NCI-H2171 (cell line): ENCODE measurements at places on chromosomes 1 and 21.

GRCh38 chr1:58857680-58858673 lies 74.1 kb upstream of the JUN start:
- DNase-seq, result no peak

DNA sequence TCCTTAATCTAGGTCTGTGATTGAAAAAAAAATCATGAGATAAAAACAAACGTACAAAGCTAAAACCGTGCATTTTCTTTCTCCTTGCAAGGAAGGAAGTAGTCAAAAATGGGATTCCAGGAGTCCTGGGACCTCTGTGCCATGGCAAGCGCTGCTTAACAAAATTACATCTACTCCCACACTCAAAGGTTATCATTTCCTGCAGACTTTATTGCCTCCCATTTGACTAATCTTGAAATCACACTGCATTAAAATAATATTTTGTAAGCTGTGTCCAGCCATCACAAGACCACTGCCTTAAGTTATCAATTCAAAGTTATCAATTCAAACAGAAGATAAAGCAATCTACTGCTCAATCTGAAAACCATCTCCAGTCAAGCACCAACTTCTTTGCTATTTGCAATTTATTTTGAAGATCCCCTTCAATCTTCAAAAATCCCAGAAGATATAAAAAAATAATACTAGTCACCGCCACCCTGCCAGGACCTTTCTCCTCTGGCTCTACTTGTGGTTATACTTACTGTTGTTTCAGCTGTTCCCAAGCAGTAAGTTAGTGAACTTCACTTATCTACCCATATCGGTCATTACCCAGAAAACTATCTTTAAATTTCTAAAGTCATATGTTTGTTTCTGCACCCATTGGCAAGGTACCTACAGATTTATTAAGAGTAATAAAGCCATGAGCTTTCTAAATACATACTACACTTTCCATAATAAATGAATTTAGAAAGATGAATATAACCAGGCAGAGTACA lies 38.1 kb upstream of the RAP1GAP start:
- no peak for DNase-seq

DNA sequence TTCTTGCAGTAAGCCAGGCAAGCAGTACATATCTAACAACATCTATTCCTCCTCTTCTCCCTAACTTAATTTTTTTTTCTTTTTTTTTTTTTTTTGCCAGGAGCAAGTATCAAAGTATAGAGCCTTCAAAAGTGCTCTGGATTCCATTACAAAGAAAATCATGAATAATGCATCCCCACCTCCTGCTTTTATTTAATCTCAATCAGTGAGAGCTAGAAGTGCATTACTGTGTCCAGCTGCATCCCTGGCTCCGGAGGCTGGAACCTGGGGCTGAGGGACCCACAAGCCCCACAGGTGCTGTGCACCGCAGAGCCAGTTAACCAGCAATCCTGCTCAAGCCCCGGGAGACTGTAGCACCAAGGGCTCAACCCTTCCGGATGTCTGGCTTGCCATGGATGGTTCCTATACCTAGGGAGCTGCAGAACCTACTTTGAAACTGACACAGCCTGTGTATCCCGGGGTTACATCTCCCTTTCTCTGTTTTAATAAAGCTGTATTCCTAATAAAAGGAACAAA lies 455.9 kb upstream of the RUNX1 start:
- no peak for DNase-seq

GRCh38 chr1:178052650-178053461 lies 41.0 kb upstream of the RASAL2 start:
- no peak for DNase-seq

GRCh38 chr1:24860841-24861240 lies 69.2 kb downstream of the RUNX3 start:
- DNase-seq, result no peak

DNA sequence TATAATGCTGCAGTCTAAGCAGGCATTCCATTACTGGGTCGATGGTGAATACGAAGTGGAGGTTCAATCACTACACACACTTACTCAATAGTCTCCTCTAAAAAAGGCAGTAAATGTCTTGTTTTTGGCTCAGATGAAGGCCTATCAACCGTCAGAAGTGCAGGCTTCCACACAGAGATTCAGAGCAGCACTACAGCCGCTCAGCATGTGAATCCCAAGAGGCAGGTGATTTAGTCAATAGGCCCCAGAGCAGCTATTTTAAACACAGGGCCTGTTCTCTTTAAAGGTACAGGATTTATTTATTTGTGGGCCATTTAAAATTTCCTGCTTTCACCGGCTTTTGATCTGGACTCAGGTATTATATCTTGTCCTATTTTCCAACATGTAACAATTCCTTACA lies 293.7 kb downstream of the RGS7 start:
- no peak for DNase-seq

DNA sequence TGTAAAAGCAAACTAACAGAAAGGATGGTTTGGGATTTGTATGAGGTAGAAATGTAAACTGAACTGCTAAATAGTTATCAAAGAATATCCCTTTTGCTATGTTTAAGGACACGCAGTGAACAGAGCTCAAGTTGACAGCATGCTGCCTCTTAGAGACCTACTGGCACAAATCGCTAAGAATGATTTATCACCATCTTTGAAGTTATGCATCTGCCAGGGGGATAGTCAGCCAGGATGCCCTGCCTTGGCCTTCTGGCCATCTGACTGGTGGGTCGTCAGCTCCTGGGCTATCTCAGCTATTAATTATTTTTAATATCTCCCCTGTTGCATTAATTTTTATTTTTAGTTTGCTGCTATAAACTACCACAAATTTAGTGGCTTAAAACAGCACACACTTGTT lies 334.8 kb upstream of the KAZN start:
- DNase-seq, result no peak

DNA sequence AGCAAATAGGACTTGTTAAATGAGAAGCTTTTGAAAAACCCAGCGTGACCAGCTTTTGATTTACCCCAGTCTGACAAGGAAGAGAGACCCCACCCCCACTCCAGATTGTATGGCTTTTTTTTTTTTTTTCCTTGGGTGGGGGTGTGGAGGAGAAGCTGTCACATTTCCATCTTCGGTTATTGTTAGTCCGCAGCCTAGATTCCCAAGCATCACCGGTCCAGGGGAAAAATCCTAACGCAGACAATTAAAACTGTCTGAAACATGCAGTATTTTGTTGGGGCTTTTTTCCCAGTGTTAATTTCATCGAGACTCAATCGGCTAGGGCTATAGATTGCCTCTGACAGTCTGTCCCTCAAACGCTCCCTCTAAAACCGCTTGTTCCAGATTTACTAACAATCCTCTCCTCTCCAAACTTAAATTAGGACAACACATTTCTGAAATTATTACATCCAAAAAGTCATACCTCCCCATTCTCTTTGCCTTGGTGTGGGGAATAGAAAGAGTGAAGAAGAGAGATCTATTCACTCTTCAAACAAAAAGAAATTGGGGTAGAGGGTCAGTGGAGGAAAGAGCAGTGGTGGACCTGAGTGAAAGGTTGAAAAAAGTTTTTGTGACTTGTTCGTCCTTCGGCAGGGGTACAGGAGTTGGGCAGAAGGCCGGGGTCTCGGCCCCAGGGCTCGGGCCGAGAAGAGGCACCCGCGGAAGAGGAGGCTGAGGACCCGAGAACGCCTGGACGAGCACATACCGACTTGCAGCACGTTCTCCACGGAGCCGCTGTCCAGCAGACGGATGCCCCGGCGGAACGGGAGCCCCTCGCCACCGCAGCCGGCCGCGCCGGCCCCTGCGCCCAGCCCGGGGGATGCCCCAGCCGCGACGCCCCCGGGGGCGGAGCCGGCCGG lies 1.1 kb downstream of the ZSWIM5 start:
- peak; percentile 53 for DNase-seq

DNA sequence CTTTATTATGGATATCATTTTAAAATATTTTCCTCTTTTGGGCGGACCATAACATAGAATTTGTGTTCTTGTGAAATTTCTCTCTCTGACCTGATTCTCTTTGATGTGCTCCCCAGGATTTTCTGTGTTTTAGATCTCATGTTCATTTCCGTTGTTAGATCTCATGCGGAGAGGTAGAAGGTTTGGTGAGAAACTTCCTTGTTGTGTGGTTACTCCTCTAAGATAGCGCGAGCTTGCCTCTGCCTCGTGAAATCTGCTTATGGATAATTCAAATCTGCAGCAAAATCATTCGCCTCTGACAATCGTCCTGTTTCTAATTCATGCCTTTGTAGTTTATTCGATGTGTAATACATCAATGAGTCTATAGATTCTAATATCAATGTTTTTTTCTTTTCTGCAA lies 580.4 kb downstream of the USP25 start:
- no peak for DNase-seq

DNA sequence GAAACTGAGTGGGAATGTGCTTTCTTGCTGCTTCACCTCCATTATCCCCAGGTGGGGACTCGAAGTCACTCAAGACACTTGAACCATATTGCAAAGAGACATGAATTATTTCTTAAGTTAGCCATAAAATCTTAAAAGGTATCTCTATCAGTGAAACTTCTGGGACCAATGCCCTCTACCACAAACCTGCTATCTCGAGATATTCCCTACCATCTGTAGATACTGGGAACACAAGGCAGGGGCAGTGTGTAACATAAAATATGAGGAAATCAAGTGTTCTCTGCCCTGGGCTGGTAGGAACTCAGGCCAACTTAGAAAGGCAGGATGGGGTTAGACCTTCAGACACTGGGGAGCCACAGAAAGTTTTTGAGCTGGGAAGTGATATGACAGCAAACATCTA lies 1.3 kb upstream of the CD58 start:
- no peak for DNase-seq

DNA sequence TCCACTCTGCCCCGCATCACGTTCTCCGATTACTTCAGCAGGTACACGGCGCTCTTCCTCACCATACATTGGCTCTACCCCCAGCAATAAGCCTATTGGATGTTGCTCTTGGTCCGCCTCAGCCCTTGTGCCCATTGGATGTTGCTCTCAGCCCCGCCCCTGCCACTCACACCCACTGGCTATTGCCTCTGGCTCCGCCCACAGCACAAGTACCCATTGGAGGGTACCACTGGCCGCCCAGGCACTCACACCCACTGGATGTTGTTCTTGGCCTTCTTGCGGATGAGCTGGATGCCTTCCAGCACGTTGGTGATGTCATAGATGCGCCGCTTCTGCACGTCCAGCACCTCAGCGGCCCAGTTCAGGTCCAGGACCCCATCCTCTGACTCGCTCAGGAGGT lies 9.4 kb downstream of the E2F2 start:
- DNase-seq, result no peak

DNA sequence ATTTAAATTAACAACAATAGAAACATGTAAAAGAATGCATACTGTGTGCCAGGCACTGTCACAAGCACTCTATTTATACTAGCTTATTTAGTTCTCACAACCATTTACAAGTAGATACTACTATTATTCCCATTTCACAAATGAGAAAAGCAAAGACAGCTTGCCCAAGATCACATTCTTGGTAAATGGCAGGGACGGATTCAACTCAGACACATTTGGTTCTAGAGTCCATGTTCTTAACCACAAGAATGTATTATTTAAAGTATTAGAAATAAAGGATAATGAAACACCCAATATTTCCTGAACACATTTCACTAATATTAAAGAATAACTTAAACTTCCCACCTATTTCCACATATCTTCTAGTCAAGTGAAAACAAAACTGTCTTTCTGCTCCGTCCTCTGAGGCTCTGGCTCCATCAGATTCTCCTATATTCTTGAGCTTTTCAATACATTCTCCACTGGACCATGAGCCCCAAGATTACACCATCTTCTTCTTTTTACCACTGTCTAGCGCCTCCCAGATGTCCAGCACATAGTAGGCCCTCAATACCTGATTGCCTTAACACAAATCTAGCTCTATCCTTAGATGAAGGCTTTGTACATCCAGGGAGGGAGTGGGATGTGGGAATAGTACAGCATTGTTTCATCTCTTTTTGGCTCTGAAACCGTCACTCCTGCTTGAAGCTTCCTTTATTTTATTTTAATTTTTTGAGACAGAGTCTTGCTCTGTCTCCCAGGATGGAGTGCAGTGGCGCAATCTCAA lies 29.3 kb downstream of the SOD1 start:
- no peak for DNase-seq

DNA sequence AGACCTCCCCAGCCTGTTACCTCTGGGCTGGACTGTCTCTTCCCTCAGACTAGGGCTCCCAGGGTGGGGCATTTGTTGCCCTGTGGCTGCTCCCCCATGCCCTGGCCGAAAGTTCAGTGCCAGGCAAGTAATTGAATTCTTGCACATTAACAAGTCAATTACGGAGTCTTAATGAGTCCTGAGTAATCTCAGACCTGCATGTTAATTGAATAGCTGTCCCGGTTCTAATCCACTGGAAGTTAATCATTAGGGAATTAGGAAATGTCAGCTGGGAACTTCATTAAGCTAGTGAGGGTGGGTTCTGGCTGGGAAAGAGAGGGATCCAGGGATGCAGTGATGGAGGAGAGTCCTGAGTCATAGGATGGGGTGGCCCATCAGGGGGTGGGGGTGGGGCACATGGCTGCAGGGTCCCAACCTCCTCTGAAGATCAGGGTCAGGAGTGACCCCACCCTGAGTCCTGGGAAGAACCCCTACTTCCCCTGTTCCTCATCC lies 47.1 kb upstream of the CSF3R start:
- DNase-seq, result no peak

GRCh38 chr1:905811-906599 lies 17.7 kb upstream of the SAMD11 start:
- no peak for DNase-seq
